ENCODE measurements at places on chromosomes 6 and 20. TPM values are rescaled to one million over a fixed set of nuclear protein-coding genes. Genes with fewer than 3 reads are reported as not detected.

The POFUT1 gene
- total RNA-seq: 25.9 TPM

- peak; percentile 78 for DNase-seq
Observed at GRCh38 chr6:41780551-41781365, at the start of gene PRICKLE4. Gene PRICKLE4 (plus strand): TSS chr6:41780782. CDS start chr6:41783474, 2,692 bp downstream.

DNA sequence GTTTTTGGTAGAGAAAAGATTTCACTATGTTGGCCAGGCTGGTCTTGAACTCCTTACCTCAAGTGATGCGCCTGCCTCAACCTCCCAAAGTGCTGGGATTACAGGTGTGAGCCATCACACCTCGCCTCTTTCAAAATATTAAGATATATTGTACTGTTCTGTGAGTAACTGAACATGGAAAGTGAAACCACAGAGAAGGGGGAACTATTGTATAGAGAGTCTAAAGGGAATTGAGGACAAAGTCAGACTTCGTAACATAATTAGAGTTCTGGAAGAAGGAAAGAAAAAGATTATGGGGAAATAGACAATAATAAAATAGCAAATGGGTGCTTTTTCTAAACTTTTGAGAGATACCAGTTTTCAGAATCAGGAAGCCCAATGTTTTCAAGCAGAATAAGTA, 17.4 kb upstream of the AKAP7 start:
- no peak for DNase-seq

GRCh38 chr6:3252369-3252768, 6.4 kb upstream of the PSMG4 start:
- DNase-seq: no peak

DNA sequence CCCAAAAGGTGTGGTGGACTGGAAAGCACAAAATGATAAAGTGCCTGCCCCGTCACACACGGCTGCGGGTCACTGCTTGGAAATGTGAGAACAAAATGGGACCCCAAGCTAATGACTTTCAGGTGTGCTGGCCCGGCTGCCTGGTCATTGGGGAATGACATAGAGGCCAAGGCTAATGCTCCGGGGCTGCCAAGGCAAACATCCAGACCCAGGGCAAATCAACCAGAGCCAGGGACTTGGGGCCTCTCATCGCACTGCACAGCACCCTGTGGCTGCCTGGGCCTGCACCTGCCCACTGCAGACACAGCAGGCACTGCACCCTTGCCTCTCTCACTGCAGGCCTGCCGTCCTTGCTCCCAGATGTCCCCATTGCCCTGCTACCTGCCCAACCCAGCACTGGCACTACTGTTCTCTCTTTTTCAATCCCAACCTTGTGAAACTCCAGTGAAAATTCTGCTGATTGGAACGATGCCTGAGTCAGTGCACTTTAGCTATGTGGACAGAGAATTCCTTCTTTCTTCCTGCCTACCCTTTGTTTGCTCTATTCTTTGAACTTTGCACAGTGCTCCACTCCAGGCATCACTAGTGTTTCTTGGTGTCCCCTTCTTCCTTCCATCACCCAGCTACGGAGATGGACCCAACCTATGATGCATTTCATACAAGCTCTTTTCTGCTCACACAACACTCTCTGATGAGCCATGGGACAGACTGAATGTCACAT, 849.5 kb downstream of the MAFB start:
- no peak for DNase-seq

- DNase-seq: no peak
Observed at GRCh38 chr20:58668901-58669286, 17.8 kb downstream of the STX16 start.

DNA sequence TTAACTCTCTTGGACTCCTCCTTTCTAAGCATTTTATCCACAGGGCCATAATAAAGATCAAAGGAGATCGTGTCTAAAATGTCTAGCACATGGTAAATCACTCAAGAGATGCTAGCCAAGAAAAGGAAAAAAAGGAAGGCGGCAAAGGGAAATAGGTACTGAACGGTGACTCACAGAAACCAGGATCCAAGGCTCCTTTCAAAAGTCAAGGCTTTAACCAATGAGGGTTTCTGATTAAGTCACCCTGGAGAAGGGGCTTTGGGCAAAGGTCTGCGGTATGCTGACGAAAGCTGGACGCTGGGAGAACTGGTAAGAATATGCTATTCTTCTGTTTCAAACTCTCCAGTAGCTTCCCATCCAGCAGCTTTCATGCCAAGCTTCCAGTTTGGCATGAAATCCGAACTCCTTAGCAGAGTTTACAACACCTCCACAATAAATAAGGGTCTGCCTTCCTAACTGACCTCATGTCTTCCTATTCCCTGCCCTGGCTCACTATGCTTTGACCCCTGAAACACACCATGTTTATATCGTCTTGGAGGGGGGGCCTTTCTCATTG, 1.0 kb downstream of the TOMM34 start:
- DNase-seq: no peak
